RCC 7860 (cell line): ENCODE measurements at places on chromosomes 1 and 21.

DNA sequence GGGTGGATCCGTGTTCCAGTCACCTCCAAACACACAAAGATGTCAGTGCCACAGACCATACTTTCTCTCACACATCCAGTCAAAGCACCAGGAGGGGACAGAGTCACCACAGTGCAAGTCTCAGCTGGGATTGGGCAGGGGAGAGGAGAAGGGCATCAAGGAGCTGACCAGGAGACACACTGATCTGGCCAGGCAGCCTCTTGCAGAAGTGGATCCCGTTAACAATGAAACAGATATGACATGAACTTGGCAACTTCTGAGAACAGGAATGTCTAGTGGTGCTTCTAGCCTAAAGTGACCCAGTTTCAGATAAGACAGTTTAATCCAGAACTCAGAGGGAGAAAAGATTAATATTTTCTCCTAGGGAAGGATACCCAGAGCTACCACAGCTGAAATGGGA, 71.0 kb downstream of the HIVEP3 start:
- no peak for DNase-seq

GRCh38 chr1:172976222-172977041, 74.3 kb downstream of the TNFSF18 start:
- peak; percentile 81 for DNase-seq

DNA sequence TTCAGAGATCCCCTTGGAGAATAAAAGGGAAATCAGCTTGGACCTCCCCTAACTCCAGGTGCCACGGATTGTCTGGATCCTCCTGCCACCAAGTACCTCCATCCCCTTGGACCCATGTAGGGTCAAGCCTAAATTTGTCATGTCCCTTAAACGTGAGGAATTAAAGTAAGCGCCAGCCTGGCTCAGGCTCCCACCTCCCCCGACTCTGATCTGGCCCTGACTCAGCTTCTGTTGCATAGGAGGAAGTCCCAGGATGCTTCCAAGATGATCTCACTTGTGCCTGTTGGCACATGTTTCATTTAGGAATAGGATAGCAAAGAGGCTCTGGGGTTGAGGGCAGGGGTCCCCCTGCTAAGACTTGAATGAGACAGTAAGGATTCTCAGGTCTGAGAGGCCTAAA, 231.9 kb upstream of the JUN start:
- peak; percentile 78 for DNase-seq

GRCh38 chr1:165409657-165410358, 35.1 kb downstream of the RXRG start:
- no peak for DNase-seq

DNA sequence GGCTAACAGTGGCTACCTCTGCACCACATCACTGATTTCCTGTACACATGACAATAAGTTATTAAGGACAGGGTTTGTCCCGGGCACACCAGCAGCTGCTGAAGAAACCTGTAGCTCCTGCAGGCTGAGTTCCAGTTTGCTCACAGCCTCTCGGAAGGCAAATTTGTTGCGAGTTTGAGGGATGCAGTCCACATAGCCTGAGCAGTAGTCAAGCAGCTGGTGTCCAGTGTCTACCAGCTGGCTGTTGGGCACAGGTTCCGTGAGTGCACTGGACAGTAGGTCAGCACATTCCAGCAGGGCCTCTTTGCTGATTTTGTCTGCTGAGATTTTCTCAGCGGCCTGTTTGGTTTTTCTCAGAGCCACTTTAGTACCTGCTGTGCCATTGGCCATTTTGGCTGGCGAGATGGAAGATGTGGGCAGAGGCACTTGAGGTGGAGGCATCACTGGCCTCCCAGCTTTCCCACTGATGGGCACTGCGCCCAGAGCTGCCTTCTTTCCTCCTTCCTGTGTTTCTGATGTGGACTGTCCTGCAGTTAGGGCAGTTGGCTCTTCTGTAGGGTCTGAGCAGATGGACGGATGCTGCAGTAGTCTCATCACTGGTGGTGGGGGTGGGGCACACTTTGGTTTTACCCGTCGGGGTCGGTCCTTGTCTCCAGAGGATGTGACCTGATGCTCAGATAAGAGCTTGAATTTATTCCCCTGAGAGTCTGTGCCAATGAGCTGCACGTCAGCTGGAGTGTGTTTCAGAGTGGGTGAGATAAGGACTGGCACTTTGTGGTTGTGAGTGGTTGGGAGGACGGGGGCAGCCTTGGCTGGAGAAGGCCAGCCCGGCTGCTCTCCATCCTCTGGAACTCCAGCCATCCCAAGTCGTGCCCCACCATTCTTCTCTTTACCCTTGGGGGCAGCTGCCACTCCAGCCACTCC, 26.1 kb downstream of the TOR3A start:
- no peak for DNase-seq

DNA sequence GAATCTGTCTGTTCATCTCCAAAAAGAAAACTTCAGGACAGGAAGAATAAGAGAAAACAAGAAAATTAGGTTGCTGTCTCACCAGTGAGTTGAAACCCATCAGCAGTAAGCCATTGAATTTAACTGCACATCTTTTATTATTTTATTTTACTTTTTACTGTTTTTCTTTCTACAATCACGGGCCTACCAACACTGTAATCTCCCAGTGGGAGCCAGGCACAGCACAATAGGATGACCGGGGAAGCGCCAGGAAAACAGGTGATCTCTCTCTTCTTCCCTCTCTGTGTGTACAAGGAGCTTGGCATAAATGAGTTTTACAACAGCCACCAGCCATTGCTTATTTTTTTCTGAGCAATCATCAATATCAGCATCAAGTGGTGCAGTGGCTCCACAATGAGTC, 113.1 kb upstream of the ESRRG start:
- DNase-seq, result no peak

- DNase-seq, result no peak
Observed at GRCh38 chr1:104064399-104064798, 314.7 kb downstream of the AMY1C start.

DNA sequence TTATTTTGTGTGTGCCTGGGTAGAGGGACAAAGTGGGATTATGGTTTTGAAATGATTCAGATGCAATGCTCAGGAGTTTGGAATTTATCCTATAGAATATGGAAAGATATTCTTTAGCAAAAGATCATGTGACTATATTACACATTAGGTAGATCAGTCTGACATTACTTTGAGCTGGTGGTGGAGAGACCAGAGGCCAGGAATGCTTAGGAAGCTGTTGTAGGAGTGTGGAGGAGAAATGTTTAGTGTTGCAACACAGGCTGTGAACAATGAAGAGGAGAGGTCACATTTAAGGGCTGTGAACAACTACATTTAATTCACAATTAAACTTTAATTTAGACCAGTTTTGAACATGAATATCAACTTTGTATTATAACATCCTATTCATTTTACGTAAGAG, 45.3 kb upstream of the PODN start:
- DNase-seq, result no peak

GRCh38 chr1:108560874-108561459, 1.1 kb downstream of the EEIG2 start:
- DNase-seq, result peak; percentile 32

GRCh38 chr21:41691205-41692184, 75.4 kb downstream of the RIPK4 start:
- no peak for DNase-seq

DNA sequence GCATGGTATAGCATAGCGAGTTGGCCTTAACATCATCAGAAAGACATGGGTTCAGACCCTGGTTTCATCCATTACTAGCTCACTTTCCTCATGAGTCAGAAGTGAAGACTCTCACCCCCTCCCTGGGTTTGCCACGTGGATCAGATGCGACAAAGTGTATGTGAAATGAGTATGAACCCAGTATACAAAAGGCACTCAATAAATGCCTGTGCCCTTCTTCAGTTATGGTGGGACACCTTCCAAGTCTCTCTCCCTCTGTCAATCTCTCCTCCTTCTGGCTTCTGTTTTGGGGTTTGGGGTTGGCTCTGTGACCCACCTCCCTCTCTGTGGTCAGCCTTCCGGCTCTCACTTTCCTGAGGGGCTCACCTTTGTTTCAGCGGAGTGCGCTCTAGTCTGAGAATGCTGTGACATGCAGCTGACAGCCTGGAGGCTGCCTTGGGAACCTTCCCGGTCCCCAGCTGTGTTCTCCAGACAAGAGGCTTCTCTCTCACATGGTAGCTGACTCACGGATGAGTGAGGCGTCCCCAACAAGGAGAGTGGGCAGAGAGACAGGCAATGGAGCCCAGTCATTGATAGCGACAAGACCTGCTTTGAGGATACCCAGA, 155.0 kb upstream of the EDN2 start:
- peak; percentile 36 for DNase-seq
